Fibroblast of upper back skin (primary cell): ENCODE measurements at places on chromosomes 4 and X.
A peak's percentile ranks its signal among the peaks of the same experiment; 100 is the strongest.

DNA sequence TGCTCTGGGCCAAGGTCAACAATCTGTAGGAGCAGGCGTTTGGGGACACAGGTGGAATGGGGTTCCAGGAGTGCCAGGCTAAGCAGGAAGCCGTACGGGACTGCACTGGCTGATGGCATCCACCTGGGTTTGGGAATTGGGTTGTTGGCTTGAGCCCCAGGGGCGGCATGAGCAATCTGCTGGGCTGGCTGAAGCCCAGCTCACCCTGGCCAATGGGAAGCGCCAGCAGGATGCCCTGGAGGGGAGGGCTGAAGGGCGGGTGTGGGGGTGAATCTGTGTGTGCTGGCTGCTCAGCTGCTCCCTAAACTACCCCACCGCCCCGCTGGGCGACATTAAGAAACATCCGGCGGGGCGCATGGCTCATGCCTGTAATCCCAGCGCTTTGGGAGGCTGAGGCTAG is 8.9 kb upstream of the RGS12 start:
- DNase-seq: no peak

GRCh38 chrX:40524423-40524822 is 56.3 kb upstream of the ATP6AP2 start:
- DNase-seq: no peak

GRCh38 chr4:173852775-173853174 is 322.7 kb upstream of the HAND2 start:
- no peak for DNase-seq

DNA sequence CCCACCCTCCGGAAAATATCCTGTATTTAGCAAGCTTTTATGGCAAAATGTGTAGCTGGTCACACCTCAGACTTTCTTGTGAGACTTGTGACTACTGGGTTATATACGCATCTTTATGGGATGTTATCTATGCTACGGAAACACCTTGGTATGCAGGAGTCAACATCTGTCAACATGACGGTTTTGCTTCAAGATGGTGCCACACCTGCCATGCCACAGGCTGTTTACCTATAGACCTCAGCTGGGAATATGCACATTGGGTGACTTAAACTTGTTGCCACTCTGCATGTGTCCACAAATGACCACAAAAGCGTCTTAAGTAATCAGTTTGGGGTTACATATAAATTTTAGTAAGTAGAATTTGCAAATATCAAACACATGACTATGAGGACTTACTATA is 192.3 kb upstream of the ATP6AP2 start:
- DNase-seq: no peak

- DNase-seq: peak; percentile 78
Observed at GRCh38 chr4:53905941-53906377, 158.4 kb downstream of the CHIC2 start.

- peak; percentile 4 for DNase-seq
Observed at GRCh38 chr4:2042204-2042946, 16.8 kb upstream of the NAT8L start.

GRCh38 chr4:123856689-123857545 is 460.3 kb downstream of the SPRY1 start:
- peak; percentile 44 for DNase-seq

- DNase-seq: no peak
Observed at GRCh38 chr4:3783693-3784306, 17.6 kb downstream of the ADRA2C start.

GRCh38 chrX:72304877-72305276 is 837 bp downstream of the CITED1 start:
- DNase-seq: no peak

- no peak for DNase-seq
Observed at GRCh38 chrX:105829011-105829410, 6.7 kb downstream of the NRK start.

DNA sequence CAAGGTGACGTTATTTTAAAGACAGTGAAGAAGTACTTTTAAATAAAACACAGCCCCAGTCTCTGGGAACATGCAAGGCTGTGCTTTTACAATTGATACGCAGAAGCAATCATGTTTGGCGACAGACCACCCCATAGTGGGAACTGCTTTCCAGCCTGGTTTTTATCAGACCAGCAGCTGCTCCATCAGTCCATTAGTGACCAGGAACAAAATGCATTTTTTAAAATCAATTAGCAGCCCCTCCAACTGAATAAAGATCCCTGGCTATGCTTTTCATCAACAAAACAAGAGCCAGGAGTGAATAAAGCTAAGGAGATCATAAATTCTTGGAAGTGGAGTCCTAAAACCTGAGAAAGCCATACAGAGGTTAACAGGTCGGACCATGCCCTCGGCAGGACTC is 153.0 kb upstream of the TENM3 start:
- DNase-seq: no peak

DNA sequence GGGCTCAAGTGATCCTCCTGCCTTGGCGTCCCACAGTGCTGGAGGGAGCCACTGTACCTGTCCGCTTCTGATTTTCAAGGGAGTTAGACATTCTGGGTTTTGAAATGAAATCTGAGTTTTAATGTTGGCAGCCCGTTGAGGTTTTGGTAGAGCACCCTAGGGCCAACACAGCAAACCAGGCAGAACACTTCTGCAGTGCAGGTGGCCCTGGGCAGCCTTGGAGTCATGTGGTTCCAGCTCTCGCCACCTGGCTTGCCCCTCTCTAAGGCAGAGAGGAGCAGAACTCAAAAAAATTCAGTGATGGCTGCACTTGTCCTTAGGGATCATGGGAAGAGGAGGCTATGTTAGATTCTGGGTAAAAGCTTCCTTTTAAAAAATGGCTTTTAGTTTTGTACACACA is 74.9 kb downstream of the CLDN34 start:
- no peak for DNase-seq

DNA sequence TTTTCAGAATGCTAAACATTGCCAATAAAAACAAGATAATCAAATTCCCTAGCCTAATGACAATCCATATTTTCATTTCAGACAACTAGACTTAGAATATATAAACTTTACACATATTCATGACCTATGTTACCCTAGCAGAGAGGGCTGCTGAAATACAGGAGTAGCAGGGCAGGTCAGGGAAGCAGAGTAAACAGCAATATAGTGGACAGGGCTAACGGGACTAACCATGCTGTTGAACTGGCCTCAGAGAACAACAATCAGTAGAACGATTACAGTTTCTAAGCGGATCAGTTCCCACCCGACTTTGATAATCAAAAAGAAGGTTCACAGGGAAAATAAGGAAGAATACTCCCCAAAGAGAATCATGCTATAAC is 14.0 kb downstream of the TBCK start:
- no peak for DNase-seq

DNA sequence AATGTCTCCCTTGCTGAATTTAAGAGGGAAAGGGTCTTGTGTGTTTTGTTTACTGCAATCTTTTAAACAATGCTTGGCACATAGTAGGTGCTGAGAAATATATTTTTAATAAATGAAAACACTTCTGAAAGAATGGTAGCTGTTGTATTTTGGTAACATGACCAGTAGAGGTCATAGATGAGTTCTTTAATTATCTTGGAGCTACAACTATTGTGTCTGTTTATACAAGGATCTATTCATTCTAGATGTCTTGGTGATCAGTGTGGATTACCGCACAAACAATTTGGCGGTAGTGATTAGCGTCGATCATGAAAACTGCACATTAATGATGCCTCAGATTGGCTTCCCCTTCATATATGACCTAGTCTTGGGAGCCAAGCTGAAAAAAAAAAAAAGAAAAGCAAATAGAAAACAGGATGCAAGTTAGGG is 21.4 kb upstream of the SCRG1 start:
- no peak for DNase-seq

GRCh38 chr4:139956507-139957017 is 197.4 kb downstream of the MAML3 start:
- DNase-seq: peak; percentile 26

DNA sequence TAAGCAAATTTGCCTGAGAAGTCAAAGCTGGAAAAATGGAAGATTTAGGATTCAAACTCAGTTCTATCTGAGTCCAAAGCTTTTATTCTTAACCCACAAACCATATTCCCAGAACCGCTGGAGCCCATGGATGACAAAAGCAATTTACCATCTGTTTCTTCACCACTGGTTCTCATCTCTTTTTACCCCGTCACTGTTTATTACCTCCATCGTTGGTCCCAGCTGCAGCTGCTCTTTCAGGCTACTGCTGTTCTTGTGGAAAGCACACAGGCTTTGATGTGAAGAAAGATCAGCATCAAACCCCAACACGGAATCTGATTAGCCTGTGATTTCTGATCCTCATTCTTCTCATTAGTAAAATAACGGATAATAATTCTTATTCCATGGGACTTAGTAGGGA is 9.5 kb downstream of the FBXO8 start:
- no peak for DNase-seq

- DNase-seq: no peak
Observed at GRCh38 chr4:15557786-15558550, 88.3 kb downstream of the CC2D2A start.

DNA sequence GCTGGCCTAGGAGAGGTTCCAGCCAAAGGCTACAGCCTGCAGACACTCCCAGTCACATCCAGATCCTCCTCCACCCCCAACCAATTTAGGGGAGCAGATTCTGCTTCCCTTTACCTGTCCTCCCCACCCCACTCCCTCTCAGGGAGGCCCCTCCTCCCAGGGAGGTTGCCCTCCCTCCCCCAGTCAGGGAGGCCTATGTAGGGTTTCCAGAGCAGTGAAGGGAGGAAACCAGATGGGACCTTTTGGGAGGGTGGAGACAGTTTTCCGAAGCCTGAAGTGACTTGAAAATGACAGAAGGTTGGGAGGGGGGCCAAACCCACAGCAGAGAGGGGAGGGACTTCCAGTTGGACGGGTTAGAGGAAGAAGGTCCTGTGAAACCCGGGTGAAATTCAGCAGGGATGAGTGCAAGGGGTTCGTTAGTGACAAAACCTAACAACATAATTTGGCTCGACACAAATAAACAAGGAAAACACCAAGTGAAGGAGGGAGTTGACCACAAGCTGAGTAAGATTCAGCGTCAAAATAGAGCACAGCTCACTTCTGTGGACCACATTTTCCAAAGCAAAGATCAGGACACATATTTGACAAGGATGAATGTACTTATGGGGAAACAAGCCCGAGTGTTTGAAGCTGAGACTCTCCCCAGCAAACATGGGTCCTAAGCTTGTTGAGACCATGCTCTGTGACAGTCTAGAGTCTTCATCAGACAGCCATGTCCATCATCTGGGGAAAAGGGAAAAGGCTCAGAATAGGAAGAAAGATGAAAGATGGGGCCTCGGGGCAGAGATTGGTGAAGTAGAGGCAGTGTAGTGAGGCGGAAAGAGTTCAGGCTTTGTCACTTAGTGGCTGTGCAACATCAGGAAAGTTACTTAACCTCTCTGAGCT is 46.4 kb downstream of the PRPS1 start:
- no peak for DNase-seq

- DNase-seq: no peak
Observed at GRCh38 chr4:82692101-82692780, 106.4 kb downstream of the SCD5 start.

- DNase-seq: no peak
Observed at GRCh38 chrX:25198253-25198652, 182.5 kb upstream of the ARX start.

DNA sequence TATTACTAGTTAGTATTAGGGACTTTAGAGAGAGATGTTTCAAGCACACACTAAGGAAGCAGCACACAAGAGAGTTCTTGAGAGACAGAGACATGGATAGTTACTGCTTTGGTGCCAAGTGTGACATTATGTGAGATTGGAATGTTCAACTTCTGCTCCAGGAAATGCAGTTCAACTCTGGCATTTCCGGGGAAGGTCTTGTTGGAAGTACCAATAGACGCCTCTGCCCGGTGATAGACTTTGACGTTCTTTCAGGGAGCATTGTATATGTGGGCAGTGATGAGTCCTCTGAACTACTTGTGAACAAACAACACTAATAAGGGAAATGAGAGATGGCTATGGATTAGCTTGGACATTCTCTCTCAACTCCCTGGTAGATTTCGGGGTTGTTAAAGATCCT is 638.1 kb upstream of the BOD1L1 start:
- DNase-seq: no peak

GRCh38 chrX:10507181-10507580 is 113.2 kb downstream of the MID1 start:
- peak; percentile 62 for DNase-seq

DNA sequence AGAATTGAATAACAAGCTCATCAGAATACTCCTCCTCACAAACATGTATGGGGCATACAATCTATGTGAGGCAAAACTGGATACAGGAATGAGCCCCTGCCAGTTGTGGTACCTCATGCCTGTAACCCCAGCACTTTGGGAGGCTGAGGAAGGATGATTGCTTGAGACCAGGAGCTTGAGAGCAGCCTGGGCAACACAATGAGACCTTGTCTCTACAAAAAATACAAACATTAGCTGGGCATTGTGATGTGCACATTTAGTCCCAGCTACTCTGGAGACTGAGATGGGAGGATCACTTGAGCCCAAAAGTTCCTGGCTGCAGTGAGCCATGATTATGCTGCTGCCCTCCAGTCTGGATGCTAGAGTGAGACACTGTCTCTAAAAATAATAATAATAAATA is 611.0 kb downstream of the NLGN4X start:
- no peak for DNase-seq

- no peak for DNase-seq
Observed at GRCh38 chrX:46561824-46562657, 11.5 kb upstream of the CHST7 start.

- no peak for DNase-seq
Observed at GRCh38 chrX:45134775-45135174, 65.9 kb downstream of the DIPK2B start.

GRCh38 chr4:28378109-28378830 is 1517.6 kb downstream of the STIM2 start:
- peak; percentile 38 for DNase-seq

DNA sequence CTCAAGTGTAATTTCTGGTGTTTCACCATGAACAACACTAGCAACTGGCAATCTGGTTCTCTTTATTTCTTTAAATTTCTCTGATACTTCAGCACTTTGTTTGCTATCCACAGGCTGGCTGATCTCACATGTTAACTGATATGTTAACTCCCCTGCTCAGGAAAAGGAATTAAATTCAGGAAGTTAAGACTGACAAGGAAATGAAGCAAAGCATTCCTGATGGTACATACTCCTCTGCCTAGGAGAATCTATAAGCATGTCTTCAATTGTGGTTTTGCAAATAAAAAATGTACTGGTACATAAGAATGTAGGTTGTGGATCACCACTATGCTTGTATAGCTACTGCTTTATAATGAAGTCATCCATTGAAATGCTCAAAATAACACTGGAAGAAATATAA is 1119.2 kb upstream of the INTU start:
- DNase-seq: peak; percentile 65

DNA sequence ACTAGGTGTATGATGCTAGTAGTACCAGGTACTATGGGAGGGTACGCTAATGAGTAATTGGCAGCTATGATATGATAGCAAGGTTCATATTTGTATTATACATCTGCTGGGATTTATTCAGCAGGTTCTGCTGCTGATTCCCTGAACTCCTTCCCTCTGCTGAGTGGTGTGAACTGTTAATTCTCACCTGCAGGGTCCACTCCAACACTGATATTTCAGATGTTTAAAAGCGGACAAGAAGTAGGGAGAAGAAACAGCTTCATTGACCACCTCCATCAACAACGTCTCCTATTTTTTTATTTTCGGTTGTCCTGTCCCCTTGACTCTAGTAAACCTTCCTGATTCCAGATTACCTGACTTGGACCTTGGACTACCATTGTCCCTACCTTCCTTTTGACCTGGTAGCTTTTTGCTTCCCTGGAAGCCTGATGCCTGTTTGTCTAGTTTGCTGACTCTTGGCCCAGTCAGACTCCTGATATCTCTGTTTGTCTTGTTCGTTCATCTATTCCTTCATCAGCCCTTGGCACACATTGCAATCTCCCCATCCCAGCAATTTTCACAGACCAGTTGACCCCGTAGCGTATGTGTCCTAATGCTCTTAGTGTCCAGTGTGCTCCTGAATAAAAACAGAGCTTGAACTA is 34.0 kb upstream of the RNF128 start:
- no peak for DNase-seq

- DNase-seq: no peak
Observed at GRCh38 chr4:11428231-11428898, at the start of gene HS3ST1. Gene HS3ST1 (minus strand): TSS chr4:11428894. CDS start chr4:11400005, 28,889 bp downstream.
